ENCODE measurements at places on chromosomes 4 and X.

- no peak for DNase-seq
These were observed 31.7 kb upstream of the MSANTD1 start for GRCh38 chr4:3217266-3217665.

GRCh38 chr4:128286474-128287058 lies 1.0 kb downstream of the PGRMC2 start:
- no peak for DNase-seq

DNA sequence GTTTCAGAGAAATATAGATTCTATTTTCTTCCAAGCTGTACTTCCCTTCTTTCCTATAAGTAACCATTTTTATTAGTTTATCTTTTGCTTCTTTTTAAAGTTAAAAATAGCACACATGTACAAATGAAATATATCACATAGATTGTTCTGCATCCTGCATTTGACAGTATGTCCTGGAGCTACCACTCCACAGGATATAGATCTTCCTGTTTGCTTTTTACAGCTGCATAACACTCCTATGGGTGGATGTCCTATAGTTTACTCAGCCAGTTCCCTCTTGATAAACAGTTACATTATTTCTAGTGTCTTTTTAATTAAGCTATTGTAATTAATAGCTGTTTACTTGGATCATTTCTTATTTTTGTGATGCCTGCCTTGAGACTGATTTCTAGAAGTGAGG lies 301.6 kb upstream of the DDX53 start:
- no peak for DNase-seq

DNA sequence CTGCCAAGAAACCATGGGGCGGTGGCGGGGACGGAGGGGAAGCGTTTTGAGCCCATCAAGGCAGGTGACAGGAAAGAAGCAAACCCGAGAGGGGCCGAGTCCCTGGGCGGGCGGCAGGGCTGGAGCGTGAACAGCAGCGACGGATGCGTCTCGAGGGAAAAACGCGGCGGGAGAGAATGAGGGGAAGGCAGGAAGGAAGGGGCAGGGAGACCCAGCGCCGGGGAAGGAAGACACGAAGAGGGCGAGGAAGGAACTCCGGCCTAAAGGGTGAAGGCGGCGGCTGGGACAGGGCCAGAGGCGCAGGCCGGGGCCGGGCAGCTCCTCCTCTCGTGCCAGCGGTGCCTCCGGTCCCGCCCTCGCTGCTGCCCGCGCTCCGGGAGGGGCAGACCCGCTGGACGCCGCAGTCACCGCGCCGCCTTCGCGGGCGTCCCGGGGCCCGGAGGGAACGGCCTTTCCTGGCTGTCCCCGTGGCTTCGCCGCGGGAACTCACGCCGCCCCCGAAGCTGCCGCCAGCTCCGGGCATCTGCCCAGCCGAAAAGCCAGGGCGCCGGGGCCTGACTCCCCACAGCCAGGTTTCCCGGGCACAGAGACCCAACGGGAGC lies 751 bp upstream of the RGS12 start:
- no peak for DNase-seq

- no peak for DNase-seq
These were observed 60.9 kb downstream of the AASDH start for GRCh38 chr4:56326363-56326762.

- no peak for DNase-seq
These were observed 560.4 kb downstream of the ANKRD50 start for GRCh38 chr4:124152132-124152531.

DNA sequence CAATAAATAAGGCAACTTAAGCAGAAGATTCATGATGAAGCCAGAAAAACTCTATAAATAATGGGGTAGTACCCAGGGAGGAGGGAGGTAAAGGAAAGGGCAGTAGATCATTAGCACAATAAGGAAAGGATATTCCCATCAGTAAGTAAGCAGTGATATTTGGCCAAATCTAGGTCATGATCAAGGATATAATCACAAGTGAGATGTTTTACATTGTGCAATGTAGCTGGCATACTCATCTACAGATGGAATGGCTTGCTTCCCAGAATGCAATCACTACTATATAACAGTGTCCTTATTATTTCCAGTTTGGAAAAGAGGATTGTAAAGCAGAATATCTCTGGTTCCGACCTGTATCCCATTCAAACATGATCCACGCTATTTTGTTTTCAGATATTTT lies 483.4 kb downstream of the RPA4 start:
- no peak for DNase-seq

DNA sequence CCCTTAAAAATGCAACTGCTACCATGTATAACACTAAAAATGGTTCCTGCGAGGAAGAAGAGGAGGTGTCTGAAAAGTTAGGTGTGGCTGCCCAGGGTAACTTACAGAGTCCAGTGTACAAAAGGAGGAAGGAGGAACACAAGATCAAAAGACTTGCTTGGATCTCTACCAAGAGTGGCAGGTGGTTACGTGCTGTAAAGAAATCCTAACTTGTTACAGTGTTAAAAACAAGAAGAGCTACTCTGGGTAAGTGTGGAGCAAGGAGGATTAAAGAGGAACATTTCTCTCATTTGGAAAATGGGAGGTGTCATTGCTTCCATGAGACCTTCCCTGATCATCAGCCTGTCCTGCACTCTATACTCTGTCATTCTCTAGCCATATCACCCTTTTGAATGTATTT lies 242.0 kb downstream of the PTTG2 start:
- no peak for DNase-seq

DNA sequence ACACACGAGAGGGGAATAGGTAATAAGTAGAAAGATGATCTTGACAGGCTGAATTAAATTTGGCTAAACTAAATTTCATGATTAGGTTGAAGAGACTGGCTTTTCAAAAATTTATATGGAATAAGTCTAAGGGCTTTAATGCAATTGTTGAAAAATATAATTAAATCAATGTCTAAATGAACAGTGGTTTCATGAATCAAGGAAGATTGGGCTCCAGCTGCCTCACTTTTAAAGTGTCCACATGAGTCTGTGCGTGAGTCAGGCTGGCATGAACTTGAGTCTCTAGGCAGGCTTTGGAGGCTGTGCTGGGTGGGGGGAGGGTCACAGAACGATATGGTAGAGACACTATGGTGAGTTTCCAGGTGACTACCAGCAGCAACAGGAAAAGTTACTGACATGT lies 111.9 kb downstream of the SORBS2 start:
- DNase-seq, result no peak

DNA sequence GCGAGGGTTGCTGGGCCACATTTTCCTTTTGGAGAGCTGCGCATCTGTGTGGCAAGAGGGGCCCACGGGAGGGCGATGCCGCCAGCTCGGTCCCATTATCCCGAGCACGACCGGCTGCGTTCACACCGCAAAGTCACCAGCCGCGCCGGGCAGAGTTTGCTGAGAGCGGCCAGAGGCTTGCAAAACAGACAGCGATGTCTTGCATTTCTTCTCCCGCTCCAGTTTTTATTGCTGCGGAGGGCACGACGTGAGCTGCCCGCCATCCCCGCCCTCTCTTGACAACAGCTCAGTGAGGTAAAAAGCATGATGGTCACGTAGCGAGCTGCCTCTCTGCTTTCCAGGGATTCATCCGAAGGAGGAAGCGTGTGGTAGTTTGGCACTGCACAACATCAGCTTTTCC lies 102.1 kb upstream of the TENM3 start:
- no peak for DNase-seq

GRCh38 chr4:107299646-107300045 lies 263.5 kb upstream of the DKK2 start:
- no peak for DNase-seq

DNA sequence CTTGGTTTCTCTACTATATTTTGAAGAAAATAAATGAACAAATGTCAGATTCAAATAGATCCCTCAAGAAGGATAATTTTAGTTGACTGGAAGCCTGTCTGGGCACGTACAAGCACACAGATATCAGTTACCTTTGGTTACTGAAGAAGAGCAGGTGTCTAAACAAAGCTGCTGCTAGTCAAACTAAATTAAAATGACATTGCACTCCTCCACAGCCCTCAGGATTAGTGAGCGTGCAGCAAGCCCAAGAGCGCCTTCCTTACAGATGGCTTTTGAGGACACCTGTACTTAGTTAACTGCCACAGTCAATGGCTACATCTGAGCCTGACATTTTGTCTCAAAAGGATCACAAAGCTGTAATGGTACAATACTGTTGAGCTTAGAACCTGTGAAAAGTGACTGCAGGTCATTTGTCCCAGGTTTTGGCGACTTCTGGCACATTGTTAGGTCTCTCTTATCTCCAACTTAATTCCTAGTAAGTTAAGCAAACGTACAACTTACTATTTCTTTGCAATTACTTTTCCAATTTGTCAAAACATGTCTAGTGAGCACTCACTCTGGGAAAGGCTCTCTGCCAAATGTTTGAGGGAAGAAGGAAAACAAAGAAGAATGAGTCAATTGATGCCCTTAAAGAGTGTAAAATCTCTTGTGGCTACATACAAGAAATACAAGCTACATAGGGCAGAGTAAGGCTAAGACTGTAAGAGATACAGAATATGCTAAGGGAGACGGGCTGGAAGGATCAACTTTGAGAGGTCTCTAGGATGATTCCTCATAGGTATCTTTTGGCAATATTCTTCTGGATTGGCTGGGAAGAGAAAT lies 25.6 kb upstream of the DAPP1 start:
- DNase-seq, result no peak

GRCh38 chr4:93359586-93359985 lies 469.0 kb upstream of the ATOH1 start:
- no peak for DNase-seq

- no peak for DNase-seq
These were observed 7.5 kb downstream of the PCDH10 start for GRCh38 chr4:133156556-133156955.

DNA sequence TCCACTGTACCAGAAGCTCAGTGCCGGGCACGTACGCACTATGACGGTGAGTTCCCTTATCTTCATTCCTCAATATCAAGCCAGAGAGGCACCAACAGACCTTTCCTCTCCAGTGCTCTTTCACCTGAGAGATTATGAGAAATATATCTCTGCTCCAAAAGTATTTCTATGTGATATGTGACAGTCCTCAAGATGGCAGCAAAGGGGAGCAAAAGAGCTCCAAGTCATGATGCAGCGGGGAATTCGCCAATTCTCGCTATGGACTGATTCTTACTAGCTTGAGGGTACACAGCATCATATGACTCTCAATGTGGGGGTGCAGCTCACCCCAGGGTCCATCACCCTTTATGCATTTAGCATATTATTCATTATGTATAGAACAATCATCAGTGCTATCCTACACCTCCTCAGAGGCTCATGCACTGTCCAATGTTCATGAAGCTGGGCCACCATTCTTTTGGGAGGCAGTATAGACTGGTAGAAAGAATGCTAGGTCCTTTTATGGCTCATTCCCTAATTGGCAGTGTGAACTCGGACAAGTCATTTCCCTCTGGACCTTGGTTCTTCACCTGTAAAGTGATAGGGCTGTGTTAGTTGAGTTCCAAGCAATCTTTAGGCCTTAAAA lies 12.8 kb upstream of the IQSEC2 start:
- DNase-seq, result no peak

DNA sequence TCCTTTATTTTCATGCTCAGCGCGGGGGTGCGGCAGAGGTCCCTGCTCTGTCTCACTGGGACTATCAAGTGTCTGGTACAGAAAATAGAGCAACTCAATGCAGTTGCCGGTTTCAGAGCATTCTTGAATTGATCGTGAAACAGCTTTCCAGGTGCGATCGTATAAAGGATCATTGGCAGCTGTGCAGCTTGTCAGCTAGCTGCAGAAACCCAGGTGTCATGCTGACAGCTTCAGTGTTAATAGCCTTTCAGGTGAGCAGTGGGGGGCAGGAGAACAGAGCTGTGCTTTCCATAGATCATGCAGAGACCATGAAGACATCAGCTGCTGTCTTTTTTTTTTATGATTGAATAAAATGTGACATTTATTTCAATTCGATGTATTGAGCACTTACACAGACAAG lies 583.9 kb downstream of the NLGN4X start:
- no peak for DNase-seq

GRCh38 chr4:155632310-155632840 lies 34.3 kb upstream of the GUCY1A1 start:
- no peak for DNase-seq

DNA sequence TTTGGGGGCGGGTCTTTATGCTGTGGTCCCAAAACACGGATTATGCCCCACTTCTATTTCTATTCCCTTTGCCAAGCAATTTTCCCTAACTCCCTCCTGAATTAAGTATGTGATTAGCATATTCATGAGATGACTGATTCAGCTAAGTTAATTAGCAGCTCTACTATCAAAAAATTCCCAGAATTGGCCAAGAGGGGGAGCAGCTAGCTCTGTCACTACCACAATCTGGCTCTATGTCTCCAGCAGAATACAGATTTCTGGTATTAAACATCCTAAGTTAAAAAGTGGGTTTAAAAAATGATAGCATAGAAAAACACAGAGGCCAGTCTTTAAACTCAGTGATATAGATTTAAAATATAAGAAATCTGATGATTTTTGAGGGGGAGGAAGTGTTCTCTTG lies 80.3 kb downstream of the GPC4 start:
- no peak for DNase-seq

DNA sequence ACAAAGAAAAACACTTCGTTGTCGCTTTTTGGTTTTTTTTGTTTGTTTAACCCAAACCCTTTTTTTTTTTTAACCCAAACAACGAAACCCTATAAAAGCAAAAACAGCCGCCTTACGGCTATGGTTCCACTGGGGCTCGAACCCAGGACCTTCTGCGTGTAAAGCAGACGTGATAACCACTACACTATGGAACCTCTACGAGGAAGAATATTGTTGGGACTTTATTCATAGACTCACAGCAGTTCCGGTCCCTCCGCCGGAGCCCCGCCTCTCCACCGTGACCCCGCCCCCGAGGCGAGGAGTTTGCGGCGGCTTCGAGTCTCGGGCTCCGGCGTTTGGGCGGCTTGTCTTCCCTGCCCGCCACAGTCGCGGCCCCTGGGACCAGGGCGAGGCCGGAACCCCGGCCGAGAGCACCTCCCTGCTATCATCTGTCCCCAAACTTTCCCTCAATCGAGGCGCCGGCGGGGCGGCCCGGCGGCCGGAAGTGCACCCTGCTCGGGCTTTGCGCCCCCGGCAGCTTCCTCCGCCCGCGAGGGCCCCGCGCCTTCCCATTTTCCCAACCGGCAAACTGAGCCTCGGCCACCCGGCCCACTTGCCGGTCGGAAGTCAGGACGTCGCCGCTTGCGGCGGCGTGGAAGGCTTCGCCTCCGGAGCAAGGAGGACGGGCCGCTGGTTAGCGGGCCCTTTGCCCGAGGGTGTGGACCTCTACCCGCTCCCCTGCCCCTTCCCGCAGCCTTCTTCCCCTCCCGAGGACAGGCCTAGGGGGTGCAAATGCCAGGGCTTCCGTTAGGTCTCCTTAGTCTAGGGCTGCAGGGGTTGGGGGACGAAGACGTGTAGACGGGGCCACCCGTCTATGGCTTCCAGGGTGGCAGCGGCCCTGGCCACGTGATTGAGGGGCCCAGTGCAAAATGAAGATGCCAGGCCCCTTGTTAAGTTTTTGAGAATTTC lies 3.2 kb upstream of the RS1 start:
- DNase-seq, result peak; percentile 73

DNA sequence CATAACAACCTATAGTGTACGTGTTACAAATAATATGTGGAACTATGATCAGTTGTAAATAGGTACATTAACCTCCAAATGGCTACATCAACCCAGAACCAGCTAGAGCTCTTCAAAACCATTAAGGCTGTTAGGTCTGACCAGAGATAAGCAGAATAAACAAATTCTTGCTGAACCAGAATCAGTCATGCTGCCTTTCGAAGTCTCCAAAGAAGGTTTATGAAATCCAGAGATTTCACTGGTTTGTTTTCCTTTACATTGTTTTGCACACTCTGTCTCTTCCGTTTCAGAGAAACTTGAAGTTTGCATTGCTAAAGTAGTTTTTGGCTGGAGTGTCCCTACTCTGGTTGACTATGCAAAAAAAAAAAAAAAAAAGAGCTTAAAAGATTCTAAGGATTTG lies 177.3 kb upstream of the SLIT2 start:
- DNase-seq, result no peak

- DNase-seq, result no peak
These were observed 3.8 kb downstream of the FGF16 start for GRCh38 chrX:77450996-77451395.

- no peak for DNase-seq
These were observed 98.9 kb upstream of the PJA1 start for GRCh38 chrX:69264158-69264581.
